AG09309 (cell line): ENCODE measurements at places on chromosomes 4 and X.

- DNase-seq: peak; percentile 34
These were observed 2.5 kb downstream of the CXorf38 start for GRCh38 chrX:40644821-40645358.

DNA sequence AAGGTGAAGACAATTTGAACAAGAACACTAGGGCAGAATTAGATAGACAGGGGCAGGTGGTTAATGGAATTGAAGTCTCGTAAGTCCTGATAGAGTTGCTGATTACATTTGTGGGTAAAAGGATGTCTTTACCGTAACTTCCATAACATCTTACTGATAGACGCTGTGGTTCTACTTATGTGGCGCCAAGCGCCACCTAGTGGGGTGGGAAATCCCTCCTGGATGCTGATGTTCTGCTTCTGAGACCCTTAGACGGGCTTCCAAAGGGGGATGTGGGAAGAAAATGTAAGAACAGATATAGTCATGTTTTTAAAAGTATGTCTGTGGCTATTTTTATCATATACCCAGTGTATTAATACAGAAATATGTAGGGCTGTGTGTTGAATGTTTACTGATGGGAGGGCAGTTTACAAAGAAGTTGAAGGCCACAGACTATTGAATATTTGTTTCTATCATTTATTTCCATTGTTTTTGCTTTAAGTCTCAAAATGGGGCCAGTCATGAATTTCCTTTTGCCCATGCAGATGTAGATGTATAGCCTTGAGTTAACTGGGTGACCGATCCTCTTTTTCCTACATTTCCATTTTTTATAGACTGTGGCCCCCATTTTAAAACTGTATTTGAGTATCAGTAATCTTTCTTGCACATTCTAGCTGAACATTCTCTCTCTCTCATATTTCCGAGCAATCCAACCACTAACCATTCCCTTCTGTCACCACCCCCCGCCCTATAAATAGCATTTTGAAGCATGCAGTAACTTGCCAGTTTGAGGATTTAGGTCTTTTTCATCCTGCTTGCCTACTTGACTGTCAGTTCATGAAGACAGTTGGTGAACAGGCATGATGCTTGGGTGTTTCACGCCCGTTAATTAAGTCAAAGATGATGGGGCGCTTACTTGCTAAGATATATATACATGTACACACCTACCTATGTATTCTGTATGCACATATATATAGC lies 12.1 kb upstream of the TLR8 start:
- DNase-seq: no peak

GRCh38 chrX:148620023-148620422 lies 119.6 kb downstream of the AFF2 start:
- no peak for DNase-seq

DNA sequence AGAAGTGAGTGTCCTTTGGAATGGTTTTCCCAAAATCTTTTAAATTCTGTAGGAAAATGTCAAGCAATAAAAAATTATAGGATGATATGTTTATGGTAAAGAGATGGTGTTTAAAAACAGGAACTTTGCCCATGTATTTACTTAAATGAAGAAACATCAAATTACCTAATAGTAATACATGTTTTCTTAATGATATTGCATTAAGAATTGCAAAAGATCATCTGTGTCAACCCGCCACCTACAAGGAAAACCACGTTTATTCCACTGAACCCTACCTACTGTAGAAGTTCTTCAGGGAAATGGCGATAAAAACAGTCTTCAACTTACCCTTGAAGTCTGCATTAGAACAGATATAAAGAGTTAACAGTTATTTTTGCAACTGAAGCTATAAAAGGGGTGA lies 67.2 kb upstream of the NDP start:
- no peak for DNase-seq

GRCh38 chr4:122632396-122633143 lies 11.7 kb upstream of the IL21 start:
- no peak for DNase-seq

GRCh38 chr4:31678356-31678755 lies 958.2 kb downstream of the PCDH7 start:
- no peak for DNase-seq

DNA sequence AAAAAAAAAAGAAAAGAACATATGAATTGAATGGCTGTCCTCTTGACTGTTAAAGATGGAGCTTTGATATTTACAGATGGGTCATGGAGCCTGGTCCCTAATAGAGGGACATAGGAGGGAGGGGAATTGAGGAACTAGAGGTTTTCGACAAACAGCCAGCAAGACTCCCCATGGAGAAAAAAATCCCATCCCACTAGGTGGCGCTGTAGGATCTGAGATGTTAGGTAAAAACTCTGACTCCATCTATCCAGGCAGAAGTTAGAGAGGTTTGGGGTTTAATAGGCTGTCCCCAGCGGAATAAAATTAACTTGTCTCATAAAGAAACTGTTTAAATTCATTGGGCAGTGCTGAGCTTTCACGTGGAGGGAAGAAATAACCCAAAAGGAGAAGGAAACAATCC lies 45.9 kb downstream of the HMGB2 start:
- no peak for DNase-seq

DNA sequence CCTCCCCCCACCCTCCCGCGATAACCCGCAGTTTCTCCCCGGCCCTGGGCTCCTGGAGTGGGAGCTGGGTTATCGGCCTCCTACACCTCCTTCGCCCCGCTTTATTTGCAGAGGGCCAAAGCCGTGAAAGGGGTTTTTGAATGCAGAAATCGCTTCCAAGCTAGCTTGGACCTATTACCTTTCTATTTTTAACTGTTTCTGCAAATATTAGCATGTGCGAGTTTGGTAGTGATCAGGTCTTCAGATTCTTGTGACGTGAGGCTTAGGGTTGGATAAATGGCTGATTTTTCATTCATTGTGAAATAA lies 1.3 kb downstream of the USP9X start:
- DNase-seq: no peak

GRCh38 chr4:99323756-99324155 lies 2.6 kb upstream of the ADH1B start:
- DNase-seq: no peak

- DNase-seq: no peak
These were observed 26.8 kb upstream of the BOD1L1 start for GRCh38 chr4:13654162-13654797.
